ENCODE measurements at places on chromosomes 2 and 18. TPM values are rescaled to one million over a fixed set of nuclear protein-coding genes. Genes with fewer than 3 reads are reported as not detected.

DNA sequence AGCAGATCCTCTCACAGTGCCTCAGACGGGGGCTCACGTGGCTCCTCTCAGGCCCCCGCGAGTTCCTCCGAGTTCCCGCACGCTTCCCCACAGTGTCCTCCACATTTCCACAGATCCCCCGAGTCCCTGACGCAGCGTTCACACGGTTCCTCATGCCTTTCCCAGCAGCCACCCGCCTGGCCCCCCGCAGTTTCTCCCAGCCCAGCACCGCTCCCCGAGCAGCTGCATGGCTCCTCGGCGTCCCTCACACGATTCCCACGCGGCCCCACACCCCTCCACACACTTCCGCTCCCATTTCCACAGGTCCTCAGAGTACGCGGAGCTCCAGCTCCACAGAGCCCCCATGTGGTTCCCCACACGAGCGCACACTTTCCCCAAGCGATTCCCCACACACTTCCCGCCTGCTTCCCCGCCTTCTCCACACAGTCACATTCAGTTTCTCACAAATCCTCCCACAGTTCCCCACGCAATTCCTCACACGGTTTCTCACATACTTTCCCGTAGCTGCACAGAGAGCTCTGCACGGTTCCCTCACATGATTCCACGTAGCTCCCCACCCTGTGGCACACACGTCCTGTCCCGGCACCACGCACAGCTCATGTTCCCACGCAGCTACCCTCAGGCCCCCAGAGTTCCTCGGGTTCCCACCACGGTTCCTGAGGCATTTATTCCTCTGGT is 39.9 kb downstream of the KIF1A start:
- H3K36me3 ChIP-seq, result peaks cover 2% of the 10 kb centered on the region
- no peak for DNase-seq
- H3K27ac ChIP-seq, result no peak overlapping the region
- H3K27me3 ChIP-seq, result no peaks in the 10 kb centered on the region
- no peak overlapping the region for H3K4me3 ChIP-seq
- no peaks in the 10 kb centered on the region for H3K4me1 ChIP-seq

- H3K36me3 ChIP-seq, result no peaks in the 10 kb centered on the region
- no peaks in the 10 kb centered on the region for H3K27me3 ChIP-seq
- no peaks in the 10 kb centered on the region for H3K4me1 ChIP-seq
- no peak overlapping the region for H3K27ac ChIP-seq
- no peak overlapping the region for H3K4me3 ChIP-seq
These were observed 379.2 kb upstream of the POU3F3 start for GRCh38 chr2:104474716-104475115.

DNA sequence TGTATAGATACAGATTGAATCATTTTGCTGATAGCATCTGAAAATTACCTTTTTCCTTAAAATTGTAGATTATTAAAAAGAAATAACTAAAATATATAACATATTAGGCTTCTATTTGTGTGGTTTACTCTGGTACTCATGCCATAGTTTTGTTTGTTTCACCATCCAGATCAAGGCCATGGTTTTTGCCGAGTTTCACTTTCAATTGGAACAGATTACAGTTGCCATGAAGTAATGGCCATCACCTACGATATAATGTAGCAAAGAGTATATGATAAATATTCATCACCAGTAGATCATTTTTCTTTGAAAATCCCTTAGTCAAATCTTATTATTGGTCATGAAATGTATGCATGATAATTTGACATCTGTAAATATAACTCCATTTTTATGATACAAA is 11.9 kb upstream of the DNAH7 start:
- no peak for DNase-seq
- no peaks in the 10 kb centered on the region for H3K36me3 ChIP-seq
- H3K4me3 ChIP-seq, result no peak overlapping the region

DNA sequence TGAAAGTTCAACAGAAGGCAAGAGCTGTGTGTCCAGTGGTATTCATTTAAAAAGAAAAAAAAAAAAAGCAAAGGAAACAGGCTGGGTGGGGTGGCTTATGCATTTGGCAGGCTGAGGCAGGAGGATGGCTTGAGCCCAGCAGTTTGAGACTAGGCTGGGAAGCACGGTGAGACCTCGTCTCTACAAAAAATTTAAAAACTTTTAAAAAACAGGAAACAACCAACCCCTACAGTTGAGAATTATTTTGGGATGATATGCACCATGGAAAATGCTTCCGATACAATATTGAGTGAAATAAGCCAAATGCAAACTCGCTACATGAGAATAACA is 31.2 kb downstream of the PTPN18 start:
- no peak for DNase-seq
- H3K4me3 ChIP-seq, result no peak overlapping the region
- H3K36me3 ChIP-seq, result no peaks in the 10 kb centered on the region
- H3K4me1 ChIP-seq, result peaks cover 10% of the 10 kb centered on the region
- H3K27ac ChIP-seq, result no peak overlapping the region

- H3K36me3 ChIP-seq, result no peaks in the 10 kb centered on the region
- H3K27ac ChIP-seq, result no peak overlapping the region
- H3K27me3 ChIP-seq, result peaks cover 10% of the 10 kb centered on the region
- DNase-seq, result no peak
- no peak overlapping the region for H3K4me3 ChIP-seq
These were observed 3.5 kb downstream of the DCDC2C start for GRCh38 chr2:3706892-3707291.

DNA sequence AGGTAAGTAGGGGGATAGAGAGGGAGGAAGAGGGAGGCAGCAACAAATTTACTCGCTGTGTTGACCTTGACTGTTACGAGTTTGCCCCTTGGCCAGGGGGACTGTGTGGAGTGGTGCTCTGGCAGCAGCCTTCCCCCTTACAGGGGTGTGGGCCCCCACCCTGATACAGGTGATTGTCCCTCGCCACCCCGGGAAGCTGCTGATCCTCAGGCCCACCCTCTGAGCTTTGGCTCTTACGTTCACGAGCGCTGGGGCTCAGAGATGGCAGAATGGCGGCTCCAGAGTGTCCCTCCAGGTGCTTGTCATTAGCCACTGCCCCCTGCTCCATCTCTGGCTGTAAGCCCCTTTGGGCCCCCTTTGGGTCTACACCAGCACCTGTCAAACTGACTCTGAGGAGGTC is 88.6 kb downstream of the GLI2 start:
- no peaks in the 10 kb centered on the region for H3K36me3 ChIP-seq
- H3K4me3 ChIP-seq, result no peak overlapping the region
- DNase-seq, result no peak
- no peaks in the 10 kb centered on the region for H3K27me3 ChIP-seq

DNA sequence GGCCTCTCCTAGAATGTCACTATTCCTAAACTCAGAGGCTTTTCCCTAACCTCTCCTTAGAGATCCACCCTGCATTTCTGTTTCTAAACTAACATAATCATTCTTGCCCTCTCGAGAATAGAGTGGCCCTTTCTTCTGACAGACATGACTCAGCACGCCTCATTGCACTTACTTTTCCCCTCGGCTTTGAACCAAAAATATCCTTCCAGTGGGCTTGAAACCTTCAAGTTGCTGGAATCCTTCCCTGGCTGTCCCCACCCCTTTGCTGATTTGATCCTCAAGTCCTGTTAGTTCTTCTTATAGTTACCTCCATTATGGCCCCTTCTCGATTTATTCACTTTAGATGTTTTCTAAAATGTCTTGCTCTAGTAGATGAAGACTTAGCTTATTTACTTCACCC is 158.0 kb downstream of the LTBP1 start:
- H3K4me3 ChIP-seq, result no peak overlapping the region
- H3K4me1 ChIP-seq, result peaks cover 8% of the 10 kb centered on the region
- no peaks in the 10 kb centered on the region for H3K36me3 ChIP-seq
- H3K27me3 ChIP-seq, result no peaks in the 10 kb centered on the region

DNA sequence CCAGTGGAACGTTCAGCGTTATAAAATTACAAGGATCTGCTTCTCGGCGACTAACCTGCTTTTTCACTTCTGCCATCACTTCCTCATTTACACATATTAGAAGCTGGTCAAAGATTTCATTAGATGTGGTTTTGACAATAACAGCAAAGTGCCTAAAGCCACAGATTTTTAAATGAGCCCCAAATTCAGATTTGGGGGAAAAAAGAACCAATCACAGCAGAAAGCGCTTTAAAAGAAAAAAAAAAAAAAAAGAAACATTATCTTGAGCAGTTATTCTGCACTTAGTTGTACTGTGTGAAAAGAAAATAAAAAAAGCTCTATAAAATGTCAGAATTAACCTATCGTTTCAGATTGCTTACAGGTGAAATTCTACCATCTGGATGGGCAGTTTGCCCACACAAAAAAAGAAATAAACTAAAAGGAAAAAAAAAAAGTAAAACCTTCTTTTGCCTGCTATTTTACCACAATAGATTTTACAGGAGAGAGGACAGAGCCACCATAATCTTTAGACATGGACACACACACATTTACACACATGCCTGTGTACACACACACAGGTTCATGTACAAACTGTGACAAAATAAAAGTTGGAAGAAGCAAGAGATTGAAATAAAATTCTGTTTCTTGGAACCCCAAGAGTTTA is 167.2 kb downstream of the TCF4 start:
- no peak for DNase-seq
- no peak overlapping the region for H3K4me3 ChIP-seq
- no peaks in the 10 kb centered on the region for H3K27me3 ChIP-seq
- no peaks in the 10 kb centered on the region for H3K36me3 ChIP-seq
- no peaks in the 10 kb centered on the region for H3K4me1 ChIP-seq

GRCh38 chr18:46668135-46668534 is 11.1 kb upstream of the LOXHD1 start:
- H3K27me3 ChIP-seq, result no peaks in the 10 kb centered on the region
- H3K36me3 ChIP-seq, result no peaks in the 10 kb centered on the region
- no peak overlapping the region for H3K4me3 ChIP-seq

GRCh38 chr2:102967451-102967850 is 205.6 kb downstream of the TMEM182 start:
- no peaks in the 10 kb centered on the region for H3K27me3 ChIP-seq
- H3K27ac ChIP-seq, result no peak overlapping the region
- no peaks in the 10 kb centered on the region for H3K36me3 ChIP-seq
- no peak for DNase-seq
- H3K4me1 ChIP-seq, result no peaks in the 10 kb centered on the region
- H3K4me3 ChIP-seq, result no peak overlapping the region

DNA sequence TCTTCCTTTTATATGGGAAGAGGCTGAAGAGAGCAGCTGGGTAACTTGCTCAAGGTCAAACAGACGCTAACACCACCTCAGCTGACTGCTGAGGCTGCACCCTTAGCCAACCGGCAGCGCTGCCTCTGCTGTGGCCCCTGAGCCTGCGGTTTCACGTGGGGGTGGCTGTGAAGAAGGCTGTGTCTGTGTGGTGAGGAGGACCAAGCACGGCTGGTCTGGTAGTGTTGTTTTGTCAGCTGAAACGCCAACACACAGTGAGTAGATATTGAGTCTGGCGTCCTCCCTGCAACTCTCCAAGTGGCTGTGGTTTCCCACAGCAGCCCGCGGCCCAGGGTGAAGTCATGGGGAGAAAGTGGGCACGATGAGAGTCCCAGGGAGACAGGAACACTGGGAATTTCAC is 69.6 kb downstream of the THNSL2 start:
- H3K4me3 ChIP-seq, result no peak overlapping the region
- DNase-seq, result no peak
- no peaks in the 10 kb centered on the region for H3K4me1 ChIP-seq
- no peak overlapping the region for H3K27ac ChIP-seq
- no peaks in the 10 kb centered on the region for H3K36me3 ChIP-seq
- H3K27me3 ChIP-seq, result no peaks in the 10 kb centered on the region

- H3K27ac ChIP-seq, result no peak overlapping the region
- H3K4me3 ChIP-seq, result no peak overlapping the region
- no peaks in the 10 kb centered on the region for H3K4me1 ChIP-seq
- H3K27me3 ChIP-seq, result no peaks in the 10 kb centered on the region
These were observed 186.0 kb downstream of the AFF3 start for GRCh38 chr2:99956232-99957030.

DNA sequence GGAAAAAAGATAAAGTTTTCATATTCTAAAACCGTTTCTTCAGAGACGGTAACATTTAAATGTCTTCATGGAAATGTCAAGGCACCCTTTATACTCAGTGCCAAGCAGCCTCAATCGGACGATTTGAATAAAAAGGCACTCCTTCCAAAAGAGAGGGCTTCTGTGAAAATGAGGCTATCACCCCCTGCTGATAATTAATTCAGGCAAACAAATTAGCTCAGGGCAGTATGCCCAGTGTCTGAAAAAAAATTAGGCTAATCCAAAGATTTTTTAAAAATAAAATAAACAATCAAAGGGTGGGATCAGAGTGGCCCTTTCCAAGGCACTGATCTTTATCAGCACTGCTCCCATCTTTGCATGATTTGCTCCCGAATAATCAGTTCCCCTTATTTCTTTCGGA is 151.0 kb upstream of the PID1 start:
- no peaks in the 10 kb centered on the region for H3K4me1 ChIP-seq
- no peak for DNase-seq
- H3K4me3 ChIP-seq, result no peak overlapping the region
- H3K36me3 ChIP-seq, result no peaks in the 10 kb centered on the region
- no peaks in the 10 kb centered on the region for H3K27me3 ChIP-seq

FABP1 gene
- total RNA-seq, result 0.36 TPM

PARD3B gene
- total RNA-seq, result 3.6 TPM

ATP5MC3 gene
- 287 TPM for total RNA-seq

FAM110C gene
- 0.13 TPM for total RNA-seq

ADGRF3 gene
- total RNA-seq, result not detected
